ENCODE measurements at places on chromosomes 5 and 9.

DNA sequence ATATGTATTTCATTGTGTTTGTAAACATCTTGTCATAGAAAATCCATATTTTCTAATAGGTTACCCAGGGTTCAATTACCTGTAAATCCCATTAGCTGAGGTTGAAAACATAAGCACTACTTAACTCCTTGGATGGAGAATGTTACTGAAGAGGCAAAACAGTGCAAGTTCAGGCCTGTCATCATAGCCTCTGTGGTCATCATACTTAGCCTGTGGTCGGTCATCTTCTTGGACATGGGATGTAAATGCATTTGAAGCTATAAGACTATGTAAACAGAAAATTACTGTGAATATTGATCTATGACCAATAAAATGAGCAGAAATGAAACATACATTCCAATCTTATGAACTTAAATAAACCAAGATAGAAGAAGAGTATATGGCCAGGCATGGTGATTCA lies 164.7 kb downstream of the CHSY3 start:
- no peak for DNase-seq

DNA sequence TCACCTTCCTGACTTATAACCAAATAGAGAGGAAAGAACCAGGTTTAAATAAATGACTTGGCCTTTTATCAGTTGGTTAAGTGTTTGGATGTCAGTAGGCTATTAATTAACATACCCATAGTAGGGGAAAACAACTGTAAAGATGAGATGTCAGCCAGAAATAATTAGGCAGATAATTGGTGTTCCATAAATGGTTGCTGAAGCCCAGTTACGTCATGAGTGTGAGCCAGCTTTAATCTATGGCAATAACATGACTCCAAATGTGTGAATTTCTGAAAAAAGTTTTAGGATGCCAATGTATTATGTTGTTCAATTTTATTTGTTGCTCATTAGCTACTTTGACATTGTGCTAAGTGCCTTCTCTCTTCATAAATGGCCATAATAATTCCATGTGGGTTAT lies 180.5 kb downstream of the FBXL7 start:
- no peak for DNase-seq

GRCh38 chr5:9363026-9363425 lies 182.8 kb downstream of the SEMA5A start:
- DNase-seq, result no peak

- DNase-seq, result no peak
Observed at GRCh38 chr5:161562446-161562845, 15.9 kb upstream of the GABRB2 start.

DNA sequence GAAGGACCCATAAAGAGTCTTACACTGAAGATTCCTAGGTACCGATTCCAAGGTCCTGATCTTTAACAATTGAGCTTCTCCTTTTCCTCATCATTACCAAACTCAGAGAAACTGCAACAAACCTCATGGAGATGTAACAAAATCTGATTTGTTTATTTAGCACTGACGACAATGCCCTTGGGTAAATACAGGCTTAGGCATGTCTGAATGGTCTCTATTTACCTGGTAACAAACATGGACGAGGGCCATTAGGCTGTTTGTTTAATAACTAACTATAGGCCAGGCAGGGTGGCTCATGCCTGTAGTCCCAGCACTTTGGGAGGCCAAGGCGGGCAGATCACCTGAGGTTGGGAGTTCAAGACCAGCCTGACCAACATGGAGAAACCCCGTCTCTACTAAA lies 333.3 kb downstream of the AGTPBP1 start:
- no peak for DNase-seq

DNA sequence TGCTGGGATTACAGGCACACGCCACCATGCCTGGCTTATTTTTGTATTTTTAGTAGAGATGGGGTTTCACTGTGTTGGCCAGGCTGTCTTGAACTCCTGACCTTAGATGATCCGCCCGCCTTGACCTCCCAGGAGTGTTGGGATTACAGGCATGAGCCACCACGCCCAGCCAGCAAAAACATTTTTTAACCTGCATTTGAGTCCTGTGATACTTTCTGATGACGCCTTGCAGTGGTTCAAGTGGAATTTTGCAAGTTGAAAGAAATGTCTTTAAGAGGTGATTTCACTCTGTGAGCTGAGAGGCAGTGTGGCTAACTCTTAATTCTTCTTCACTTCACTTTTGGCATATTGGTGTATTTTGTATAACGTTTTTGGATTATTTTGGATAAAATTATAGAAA lies 9.1 kb downstream of the ANP32B start:
- no peak for DNase-seq

DNA sequence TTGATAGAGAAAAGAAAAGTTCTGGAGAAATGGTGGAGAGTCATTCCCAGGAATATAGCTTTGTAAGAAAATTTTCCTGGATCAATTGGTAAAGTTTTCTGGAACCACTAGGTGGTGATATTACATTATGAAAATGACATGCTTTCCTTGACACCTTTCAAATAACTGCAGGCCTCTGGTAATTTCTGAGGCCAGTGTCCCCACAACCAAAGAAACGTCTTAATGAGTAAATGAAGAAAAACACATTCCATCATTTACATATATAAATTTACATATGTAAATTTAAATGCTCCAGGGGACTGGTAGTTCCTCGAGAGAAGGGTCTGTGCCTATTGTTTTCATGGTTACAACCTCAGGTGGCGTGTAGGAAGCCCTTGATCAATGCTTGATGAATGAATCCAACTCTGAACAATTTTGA lies 17.2 kb upstream of the RGS3 start:
- DNase-seq, result no peak

GRCh38 chr5:65078331-65078730 lies 309.6 kb downstream of the CWC27 start:
- no peak for DNase-seq

DNA sequence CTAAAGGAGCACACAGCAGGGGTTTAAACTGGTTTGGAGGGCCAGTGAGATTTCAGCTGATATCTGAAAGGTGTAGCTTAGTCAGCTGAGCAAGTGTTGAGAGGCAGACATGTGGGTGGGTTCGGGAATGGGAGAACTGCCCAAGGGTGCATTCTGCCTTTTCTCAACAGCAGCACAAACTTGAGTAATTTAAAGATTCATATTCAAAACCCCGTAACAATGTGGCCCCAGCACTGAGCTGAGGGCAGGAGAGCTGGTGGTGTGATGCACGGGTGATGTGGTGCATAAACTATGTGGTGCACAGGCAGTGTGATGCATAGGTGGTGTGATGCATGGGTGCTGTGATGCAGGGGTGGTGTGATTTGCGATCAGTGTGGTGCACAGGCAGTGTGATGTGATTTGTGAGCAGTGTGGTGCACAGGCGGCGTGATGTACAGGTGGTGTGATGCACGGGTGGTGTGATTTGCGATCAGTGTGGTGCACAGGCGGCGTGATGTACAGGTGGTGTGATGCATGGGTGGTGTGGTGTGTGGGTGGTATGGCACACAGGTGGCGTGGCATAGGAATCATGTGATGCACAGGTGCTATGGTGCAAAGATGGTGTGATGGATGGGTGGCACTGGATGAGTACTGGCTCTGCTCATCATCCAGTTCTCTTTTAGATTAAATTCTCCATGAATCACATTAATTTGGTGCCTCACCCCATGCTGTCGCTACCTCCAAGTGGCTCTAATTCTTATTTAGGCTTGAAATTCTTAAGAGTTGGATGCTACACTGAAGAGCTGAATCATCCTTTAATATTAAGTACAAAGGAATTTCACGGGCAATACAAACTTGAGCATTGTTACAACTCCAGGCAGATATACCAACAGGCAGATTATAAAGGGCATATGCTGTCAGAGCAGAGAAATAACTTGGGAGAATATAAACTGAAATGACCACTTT lies 53.6 kb downstream of the DAP start:
- no peak for DNase-seq

- no peak for DNase-seq
Observed at GRCh38 chr9:97348871-97349270, 41.4 kb downstream of the CCDC180 start.

DNA sequence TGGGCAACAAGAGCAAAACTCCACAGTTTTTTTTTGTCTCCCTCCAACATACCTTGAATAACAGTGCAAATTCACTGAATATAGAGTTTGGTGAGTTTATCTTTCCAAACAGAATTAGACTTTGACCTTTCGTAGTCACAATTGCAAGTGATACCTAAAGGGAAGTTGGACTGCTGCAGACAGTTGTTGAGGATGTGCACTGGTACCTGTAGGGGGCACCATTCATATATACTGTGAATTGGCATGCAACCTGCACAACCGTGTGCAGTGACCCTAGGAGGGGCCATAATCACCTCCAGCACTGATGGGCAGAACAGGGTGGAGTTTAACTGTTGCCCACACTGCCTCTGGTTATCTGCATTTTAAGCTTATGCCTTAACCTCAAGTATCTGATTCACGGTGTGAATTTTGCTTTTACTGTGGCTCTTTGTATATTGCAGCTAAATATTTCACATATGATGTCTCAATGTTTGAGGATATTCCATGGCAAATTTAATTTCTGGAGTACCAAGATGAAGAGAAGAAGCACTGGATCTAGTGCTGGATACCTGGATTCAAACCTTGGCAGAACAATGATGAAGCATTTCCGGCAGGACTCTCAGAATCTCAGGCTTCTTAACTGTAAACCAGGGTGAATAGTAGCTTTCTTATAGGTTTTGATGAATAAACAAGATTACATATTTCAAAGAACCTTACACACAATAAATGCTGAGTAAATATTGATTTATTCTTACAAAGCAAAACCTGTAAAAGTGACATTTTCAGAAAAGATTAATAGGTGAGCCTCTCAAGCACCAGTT lies 144.3 kb downstream of the ACTBL2 start:
- DNase-seq, result no peak

DNA sequence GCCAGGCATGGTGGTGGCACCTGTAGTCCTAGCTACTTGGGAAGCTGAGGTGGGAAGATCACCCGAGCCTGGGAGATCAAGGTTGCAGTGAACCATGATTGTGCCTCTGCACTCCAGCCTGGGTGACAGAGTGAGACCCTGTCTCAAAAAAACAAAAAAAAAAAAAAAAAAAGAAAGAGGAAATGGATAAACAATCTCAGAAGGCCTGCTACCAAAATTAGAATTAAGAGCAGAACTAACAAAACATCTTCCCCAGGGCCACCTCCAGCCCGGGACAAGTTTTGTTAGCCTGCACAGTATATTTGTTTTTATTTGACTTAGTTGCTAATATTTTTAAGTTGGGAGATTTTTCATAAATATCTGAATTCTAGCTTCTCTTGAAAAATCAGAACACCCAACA lies 23.1 kb downstream of the PAX5 start:
- no peak for DNase-seq

DNA sequence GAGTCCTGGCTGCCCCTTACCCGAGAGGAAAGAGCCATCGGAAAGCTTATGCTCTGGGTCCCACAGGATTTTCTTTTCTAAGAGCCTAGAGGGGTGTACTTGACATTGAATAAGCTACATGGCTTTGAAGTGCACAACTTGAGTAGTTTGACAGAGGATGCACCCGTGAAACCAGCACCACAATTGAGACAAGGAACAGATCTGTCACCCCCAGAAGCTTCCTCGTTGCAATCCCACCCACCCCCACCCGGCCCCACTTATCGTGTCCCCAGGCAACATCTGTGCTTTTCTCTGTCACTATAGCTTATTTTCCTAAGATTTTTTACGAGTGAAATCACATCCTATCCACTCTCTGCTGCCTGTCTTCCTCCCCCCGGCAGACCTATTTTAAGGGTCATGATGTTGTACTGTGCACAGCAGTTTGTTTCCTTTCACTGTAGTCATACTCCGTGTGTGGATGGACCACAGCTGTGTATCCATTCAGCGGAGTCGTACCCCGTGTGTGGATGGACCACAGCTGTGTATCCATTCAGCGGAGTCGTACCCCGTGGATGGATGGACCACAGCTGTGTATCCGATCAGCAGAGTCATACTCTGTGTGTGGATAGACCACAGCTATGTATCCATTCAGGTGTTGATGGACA lies 8.8 kb upstream of the FCN2 start:
- DNase-seq, result no peak

- no peak for DNase-seq
Observed at GRCh38 chr9:129309906-129310305, 131.8 kb upstream of the IER5L start.

GRCh38 chr9:136343121-136343883 lies 16.0 kb downstream of the GPSM1 start:
- no peak for DNase-seq

DNA sequence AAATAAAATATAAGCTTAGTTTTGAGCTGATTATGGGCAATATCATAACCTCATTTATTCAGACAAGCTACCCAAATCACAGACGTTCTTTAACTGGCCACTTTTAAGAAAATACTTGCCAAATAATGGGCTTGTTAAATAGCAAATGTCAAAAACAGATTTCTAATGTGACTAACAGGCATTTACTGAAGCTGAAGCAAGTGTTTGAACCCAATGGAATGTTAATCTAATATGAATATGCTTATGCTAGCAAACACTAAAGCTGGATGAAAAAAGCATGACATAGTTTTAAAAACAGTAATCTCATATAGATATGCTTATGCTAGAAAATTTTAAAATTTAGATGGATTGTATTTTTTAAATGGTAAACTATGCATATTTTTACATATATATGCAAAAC lies 411.6 kb upstream of the PTGER4 start:
- DNase-seq, result no peak

- DNase-seq, result no peak
Observed at GRCh38 chr5:64865662-64866061, 96.9 kb downstream of the CWC27 start.

DNA sequence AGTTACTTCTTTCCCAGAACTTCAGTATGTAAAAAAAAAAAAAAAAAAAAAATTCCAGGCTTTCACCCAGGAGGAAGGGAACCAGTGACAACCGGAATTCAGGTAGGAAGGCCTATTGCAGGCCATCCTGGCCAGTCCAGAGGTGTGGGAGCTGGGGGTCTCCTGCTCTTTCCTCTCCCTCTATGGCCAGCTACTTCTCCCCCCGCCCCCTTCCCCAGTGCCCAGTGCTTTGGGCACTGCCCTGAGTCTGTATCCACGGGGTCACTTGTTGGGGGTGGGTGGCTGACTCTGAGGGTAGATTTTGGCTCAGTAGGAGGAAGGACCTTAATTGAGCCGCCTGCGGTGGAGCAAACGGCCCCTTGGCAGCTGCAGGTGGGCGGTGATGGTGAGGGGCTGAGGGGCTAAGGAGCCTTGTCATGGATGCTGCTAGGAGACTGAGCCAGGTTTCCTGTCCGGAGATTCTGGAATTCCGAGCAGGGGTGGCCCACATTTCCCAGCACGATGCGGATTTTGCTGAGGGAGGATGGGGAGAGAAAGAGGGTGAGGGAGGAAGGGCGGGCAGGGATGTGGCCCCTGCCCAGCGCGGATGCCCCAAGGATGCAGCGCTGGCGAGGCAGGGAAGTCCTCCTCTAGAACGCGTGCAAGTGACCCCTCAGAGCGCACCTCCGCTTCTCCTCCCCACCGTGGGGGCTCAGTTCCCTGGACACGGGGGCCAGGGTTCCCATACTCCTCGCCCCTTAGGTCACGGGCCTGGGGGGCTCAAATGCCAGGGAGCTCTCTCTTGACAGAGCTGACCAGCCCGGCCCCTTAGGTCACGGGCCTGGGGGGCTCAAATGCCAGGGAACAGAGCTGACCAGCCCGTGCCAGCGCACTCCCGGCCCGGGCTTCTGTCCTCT lies 1.2 kb upstream of the PHF2 start:
- DNase-seq, result no peak
